ENCODE measurements at places on chromosomes 6 and 20.

DNA sequence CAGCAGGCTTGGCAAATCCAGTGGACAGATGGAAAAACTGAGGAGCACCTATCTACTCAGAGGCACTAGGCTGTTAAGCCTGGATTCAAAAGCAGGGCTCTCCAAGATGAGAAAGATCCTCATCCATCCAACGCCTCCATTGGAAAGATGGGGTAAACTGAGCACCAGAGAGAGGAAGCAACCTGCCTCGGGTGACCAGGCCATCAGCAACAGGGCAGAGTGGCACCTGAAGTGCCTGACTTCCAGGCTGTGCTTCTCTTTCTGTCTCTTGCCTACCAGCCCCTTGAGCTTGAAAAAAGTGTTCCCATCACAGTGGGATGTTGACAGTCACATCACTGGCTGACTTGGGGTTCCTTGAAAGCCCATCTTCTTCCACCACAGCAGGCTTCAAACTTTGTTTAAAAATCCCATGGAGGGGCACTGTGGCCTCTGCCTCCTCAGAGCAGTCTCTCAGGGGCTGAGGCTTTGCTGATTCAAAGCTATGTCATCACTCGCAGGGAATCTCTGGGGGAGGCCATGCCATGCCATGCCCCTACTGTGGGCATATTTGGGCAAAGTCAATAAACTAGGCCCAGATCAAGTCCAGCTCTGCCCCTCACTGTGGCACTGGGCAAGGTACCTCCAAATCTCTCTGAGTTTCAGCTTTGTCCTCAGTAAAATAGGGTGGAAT is 44.8 kb upstream of the TGM2 start:
- no peak for DNase-seq

- no peak for DNase-seq
These were observed 88.8 kb downstream of the MAP3K4 start for GRCh38 chr6:161080263-161080970.

GRCh38 chr6:116847227-116847626 is 18.3 kb upstream of the GPRC6A start:
- no peak for DNase-seq

DNA sequence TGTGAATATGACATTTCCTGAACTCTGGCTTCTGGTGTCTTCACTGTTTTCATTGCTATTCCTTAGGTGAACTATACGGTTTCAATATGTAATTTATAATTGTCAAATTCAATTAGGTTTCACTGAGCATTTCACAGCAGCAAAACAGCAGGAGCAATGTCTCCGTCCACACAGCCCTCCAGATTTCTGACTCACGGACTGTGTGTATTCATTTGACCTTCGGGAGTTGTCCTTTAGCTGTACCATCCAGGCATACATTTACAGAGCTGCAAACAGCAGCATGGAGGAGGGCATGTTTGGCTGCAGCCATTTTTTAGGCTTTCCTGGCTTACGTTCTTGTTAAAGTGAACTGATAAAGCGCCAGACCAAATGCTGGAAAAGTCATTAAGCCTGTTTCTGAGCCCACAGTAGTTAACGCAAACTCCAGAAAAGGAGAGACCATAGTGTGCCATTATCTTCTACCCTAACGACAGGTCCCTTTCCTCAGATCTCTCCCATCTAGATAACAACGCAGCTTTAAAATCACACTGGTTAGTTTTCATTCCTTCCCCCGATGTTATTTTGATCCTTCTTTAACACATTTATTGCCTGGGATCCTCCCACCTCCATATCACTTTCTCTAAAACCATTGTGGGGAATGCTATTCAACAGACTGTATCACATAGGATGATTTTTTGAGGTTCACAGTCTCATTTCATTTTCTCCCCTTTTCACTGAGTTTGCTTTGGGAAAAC is 18.3 kb downstream of the FOXC1 start:
- no peak for DNase-seq

DNA sequence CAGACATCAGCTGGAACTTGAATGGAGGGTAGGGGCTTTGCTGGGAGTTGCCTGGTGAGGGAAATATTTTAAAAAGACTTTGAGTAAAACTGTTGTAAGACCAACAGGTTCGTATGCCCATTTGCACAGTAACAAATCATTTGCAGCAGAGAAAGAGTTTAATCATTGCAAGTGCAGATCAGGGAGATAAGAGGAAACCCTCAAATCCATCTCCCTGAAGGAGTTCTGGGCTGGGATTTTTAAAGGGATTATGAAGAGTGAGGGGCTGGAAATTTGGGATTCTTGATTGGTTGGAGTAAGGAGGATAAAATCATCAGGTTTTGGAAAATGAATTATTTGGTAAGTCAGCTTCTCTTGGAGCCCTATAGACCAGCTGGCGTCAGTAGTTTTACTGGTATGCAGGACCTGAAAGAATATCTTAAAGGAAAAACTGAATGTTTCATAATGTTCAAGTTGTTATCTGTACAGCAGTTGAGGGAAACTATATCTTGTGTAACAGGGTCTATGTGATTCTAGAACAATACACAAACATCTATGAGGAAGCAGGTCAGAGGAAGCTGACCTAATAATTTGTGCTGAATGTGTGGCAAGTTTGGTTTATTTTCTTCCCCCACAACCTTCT is 295.5 kb downstream of the PLCB1 start:
- no peak for DNase-seq

- no peak for DNase-seq
These were observed 3.4 kb upstream of the CTSZ start for GRCh38 chr20:59010321-59010994.

DNA sequence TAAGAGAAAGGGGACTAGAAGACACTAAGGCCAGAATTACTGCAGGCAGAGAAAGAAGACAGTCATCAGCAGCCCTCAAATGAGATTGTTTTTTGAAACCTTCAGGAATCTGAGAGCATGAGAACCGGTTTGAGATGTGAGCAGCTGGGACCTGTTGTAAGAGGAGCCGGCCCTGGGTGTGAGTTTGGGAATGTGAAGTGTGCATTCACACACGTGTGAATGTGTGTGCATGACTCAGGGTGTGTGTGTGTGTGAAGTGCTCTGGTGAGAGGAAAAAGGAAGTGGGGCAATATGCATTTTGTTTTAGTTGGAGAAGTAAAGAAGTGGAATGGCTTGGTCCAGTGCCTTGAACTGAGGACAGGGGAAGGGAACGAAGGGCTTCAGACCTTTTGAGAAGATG is 4.3 kb downstream of the SCUBE3 start:
- DNase-seq, result no peak

- DNase-seq, result no peak
These were observed 270.0 kb upstream of the JAG1 start for GRCh38 chr20:10943686-10944265.

- DNase-seq, result peak; percentile 17
These were observed 1089.3 kb upstream of the DEFB115 start for GRCh38 chr20:30168025-30168799.

DNA sequence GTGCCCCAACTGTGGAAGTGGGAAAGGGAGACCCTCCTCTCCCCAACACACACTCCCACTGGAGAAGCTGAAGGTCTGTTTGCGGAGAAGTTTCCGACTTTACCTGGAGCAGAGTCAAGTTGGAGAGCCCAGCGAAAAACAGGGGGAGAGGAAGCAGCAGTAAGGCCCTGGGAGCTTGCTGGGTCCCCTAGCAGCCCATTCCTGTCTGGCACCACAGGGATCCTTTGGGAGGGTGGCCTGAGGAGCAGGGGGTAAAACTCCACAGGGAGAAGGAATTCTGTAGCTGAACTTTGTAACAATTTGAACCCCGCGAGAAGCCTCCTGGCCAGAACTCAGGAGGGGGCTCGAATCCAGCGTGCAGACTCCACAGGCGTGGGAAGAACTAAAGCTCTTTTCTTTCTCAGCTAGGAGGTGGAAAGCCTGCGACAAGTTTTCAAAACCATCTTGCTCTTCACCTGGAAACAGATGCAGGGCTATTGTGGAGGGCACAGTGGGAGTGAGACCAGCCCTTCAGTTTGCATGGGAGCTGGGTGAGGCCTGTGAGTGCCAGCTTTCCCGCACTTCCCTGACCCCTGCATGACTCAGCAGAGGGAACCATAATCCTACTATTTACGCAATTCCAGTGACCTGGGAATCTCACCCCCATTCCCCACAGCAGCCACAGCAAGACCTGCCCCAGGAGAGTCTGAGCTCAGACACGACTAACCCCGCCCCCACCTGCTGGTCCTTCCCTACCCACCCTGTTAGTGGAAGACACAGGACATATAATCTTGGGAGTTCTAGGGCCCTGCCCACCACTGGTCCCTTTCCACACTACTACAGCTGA is 25.8 kb downstream of the SERPINB9 start:
- DNase-seq, result no peak

DNA sequence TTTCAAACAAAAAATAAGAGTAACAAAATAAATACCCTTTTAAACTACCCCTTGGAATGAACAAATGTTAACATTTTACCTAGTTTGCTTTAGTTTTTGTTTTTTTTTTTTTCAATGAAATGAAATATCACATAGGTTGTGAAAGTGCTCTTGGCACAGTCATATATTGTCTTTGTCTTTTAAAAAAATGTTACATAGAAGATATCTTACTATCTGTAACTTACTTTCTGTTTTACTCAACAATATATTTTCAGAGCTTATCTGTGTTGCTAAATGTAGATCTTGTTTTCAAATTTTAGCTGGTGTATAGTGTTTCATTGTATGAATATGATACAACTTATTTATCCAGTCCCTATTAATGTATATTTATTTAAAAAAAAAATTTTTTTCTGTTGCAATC is 8.6 kb downstream of the CEP57L1 start:
- no peak for DNase-seq

DNA sequence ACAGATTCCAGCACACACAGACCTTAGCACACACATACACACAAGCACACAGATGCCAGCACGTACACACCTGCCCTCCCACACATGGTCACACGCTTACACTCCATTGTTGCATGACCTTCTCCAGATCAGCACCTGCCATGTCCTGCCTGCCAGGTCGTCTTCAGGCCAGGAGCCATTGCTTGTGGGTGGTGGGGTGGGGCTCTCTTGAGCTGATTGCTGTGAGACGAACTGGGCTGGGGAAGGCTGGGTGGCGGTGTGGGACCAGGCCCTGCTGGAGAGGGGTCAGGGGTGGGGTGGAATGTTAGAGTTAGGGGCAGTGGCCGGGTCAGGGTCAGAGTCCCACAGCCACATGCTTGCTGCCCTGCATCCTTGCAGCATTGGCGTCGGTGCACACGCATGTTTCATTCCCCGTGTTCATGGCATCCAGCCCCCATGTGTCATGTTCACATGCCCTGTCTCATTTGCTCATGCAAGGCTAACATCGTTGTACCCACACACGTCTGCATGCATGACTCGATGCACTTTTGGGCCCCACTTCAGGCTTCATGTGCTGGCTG is 6.5 kb upstream of the NPBWR2 start:
- no peak for DNase-seq

- no peak for DNase-seq
These were observed 11.9 kb downstream of the NQO2 start for GRCh38 chr6:3011592-3011991.

DNA sequence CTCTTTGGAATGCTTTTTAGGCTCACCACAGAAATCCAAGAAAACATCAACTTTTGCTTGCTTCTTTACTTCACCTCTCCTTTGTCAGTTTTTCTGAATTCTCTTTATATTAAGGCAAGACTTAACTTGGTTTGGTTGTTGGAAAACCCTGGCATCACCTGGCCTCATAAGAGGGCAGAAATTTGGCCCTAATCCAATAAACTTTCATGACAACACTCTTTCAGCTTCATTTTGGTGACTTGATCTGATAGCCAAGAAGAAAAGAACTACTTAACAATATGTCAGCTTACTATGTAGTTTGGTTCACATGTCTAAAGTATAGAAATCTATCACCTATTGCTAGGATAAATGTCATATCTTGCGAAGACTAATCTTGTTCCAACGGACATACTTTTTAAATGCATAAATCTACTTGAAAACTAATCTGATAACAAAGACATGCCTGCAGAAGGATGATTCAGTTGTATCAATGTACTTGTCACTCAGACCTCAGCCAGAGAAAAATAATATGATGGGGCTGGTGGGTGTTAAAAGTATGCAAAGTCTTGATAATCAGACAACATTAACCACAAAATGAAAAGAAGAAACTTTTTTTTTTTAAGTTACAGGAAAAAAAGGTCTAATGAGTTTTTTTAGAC is 19.3 kb upstream of the HBS1L start:
- no peak for DNase-seq

DNA sequence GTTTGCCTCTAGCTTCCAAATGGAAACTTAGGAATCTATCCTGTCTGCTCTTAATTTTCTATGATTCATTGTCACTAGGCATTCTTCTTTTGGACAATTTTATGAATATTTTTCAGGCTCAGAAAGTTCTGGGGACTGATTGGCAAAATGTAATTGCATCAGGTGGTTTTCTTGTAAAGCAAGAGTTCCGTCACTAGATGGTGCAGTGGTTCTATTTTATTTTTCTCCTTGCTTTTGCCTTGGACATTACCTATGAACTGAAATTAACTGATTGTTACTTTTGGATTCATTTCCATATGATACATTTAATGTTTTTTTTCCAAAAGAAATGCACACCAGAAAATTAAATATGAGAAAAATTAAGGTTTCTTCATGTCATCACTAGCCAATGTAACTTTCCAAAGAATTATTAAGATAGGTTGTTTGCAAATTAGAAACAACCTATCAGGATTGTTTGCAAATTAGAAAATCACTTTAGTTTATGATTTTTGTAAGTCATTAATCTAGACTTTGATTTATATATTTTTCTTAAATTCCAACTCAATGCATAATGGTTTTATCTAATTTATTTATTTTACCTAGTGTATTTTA is 48.0 kb downstream of the TMEM170B start:
- no peak for DNase-seq

GRCh38 chr6:165635965-165636364 is 27.1 kb downstream of the PDE10A start:
- DNase-seq, result no peak

DNA sequence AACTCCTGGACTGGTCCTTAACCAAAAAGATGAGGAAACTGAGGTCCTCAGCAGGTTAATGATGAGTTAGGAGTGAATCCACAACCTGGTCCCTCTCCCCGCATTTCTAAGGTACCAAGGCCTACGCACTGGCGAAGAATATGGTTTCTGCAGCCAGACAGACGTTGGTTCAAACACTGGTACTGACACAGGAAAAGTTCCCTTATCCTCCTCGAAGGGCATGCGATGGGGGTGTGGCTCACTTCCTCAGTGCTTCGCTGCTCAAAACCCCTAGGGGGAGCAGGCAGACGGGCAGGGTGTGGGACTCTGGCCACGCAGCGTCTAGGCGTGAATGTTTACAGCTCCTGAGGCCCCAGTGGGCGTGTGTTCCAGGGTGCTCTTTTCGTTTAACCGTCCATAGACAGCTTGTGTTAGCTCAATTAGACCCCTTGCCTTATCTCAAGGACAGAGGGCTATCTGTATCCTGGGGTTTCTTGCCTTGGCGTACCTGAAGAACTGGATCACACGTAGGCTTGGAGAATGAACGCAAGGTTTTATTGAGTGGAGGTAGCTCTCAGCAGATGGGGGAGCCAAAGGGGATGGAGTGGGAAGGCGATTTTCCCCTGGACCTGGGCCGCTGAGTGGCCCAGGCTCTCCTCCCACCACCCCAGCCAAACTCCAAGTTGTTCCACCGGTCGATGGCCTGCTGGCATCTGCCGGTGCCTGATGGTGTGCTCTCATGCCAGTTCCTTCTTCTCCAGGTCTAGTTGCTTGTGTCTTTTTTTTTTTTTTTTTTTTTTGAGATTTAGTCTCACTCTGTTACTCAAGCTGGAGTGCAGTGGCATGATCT is 31.8 kb upstream of the PTPN1 start:
- DNase-seq, result peak; percentile 57

- no peak for DNase-seq
These were observed 20.6 kb downstream of the MANBAL start for GRCh38 chr20:37309936-37310590.

GRCh38 chr6:79614326-79615305 is 16.5 kb upstream of the SH3BGRL2 start:
- no peak for DNase-seq

All from stimulated activated CD8-positive, alpha-beta memory T cell treated with anti-CD3 and anti-CD28 coated beads, Interleukin-4, amount 100 ng/mL, for 1 hour (primary cell).